Lung (tissue), 17 donors: ENCODE measurements at places on chromosomes 7 and 10. TPM values are rescaled to one million over a fixed set of nuclear protein-coding genes. Genes with fewer than 3 reads are reported as not detected.

The GPR15LG gene
- total RNA-seq, result not detected

GRCh38 chr10:62992145-62992721 is 140.9 kb upstream of the NRBF2 start:
- DNase-seq, result peak; percentile 42

GRCh38 chr10:79316671-79317431 is 30.4 kb upstream of the PPIF start:
- no peak for DNase-seq

- DNase-seq, result peak; percentile 82
Observed at GRCh38 chr7:139619367-139619657, 95.8 kb downstream of the CLEC2L start.

- DNase-seq, result no peak
Observed at GRCh38 chr10:113518415-113518814, 34.4 kb upstream of the HABP2 start.

GRCh38 chr7:94698275-94698674 is 42.3 kb upstream of the SGCE start:
- no peak for DNase-seq

DNA sequence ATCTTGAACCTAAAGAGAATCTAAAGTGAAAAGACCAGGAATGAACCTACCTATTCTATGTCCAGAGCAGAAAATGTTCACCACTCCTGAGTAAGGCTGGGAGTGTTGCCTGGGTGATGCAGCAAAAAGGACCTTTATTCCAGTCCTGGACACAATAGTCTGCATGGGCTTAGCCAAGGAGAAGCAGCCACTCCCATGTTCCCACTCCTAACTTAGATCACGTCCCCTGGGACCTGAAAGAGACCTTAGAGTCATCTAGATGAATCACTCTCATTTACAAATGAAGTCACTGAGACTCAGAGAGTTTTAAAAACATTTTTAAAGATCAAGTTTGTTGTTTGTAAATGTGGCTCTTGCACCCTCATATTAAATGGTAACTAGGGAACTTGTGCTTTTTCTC is 763.4 kb downstream of the KCNMA1 start:
- no peak for DNase-seq

The STYXL1 gene
- 40.3 TPM for total RNA-seq

GRCh38 chr7:40876601-40877000 is 741.8 kb downstream of the SUGCT start:
- no peak for DNase-seq

The RNF32 gene
- total RNA-seq, result 3.5 TPM

The DKK1 gene
- 9.2 TPM for total RNA-seq

- DNase-seq, result no peak
Observed at GRCh38 chr10:123149162-123149567, 1.2 kb downstream of the HMX2 start.

DNA sequence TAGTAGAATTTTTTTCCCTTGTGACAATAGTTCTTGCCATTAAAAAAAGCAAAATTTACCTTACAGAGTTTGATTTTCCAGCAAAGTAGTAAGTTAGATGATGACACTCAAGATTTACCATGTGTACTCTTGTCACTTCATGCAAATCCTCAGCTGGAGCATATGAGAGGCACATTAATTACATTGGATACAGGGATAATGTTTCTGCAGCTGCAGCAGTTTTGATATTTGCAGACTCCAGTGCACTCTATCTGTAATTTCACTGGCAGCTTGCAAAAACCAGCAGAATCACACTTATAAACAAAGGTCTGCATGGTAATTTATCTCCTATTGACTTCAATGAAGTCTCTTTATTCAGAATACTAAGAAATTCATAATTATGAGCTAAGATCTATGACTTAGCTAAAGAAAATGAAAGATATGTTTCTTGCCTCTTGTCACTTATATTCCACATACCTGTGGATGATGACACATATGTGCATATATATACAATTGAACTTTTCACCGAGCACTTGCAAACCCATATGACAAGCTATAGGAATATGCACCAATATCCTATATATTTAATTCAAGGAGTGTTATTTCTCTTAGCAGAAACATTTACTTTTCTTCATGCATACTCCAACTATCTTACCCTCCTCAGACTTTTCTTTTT is 530.6 kb downstream of the PHTF2 start:
- DNase-seq, result peak; percentile 29

- DNase-seq, result no peak
Observed at GRCh38 chr7:94848531-94848930, 58.9 kb upstream of the PPP1R9A start.
